ENCODE measurements at places on chromosomes 16 and 17.

DNA sequence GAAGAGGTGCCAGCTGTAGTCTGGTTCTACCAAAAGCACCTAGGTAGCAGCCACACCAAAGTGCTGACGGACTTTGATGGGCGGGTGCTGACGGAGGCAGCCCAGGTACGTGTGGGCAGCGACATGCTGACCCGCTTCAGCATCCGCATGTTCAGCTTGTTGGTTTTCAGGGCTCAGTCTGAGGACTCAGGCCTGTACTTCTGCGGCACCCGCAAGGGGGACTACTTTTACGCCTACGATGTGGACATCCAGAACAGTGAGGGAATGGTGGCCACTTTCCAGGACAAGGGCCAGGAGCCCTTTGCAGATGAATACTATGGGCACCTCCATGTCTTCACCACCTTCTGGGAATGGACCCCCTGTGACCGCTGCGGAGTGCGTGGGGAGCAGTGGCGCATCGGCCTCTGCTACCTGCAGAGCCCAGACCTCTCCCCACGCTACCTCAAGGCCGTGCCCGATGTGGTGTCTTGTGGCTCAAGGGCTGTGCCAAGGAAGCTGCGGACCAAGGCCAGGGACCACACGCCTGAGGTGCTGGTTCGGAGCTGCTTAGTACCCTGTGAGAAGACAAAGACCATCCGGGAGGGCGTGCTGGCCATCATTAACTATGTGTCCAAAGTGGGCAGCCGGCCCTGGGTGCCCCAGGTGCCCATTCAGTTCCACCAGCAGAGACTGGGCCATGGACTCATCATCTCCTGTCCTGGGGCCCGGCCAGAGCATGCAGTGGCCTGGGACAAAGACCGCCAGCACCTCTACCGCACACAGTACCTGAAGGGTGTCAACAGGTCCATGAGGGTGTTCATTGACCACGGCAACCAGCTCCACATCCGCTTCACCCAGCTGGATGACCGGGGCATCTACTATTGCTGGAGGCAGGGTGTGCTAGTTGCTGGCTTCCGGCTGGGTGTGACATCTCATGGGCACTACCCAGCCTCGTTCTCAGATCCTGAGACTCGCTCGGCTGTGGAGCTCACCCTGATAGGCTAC is 5.0 kb upstream of the EFTUD2 start:
- no peak for DNase-seq

DNA sequence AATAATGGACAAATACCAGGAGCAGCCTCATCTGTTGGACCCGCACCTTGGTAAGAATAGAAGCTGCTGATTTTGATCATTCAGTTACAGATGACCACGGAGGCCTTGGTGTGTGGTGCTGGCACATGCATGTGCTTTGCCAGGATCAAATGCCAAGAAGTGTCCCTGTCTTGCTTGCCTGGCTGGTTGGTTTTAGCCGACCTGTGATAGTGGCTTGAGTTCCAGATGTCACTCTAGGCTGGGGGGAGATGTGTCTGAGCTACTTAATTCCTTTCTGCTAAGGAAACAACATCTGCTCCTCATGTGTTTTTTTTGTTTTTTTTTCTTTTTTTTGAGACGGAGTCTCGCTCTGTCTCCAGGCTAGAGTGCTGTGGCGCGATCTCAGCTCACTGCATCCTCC is 4.3 kb downstream of the TBCD start:
- DNase-seq: no peak

DNA sequence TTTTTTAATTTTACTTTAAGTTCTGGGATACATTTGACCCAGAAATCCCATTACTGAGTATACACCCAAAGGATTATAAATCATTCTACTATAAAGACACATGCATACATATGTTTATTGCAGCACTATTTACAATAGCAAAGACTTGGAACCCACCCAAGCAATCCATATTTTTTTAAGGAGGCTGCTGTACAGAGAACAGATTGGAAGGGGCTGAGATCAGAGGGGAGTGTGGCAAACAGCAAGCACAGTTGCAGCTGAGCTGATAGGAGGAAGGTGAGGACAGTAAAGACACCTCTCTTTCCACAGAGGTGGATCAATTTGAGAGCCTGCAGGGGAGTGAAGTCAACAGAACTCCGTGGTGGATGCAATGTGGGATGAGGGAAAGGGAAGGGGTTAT is 10.2 kb upstream of the TMEM238L start:
- no peak for DNase-seq

- DNase-seq: no peak
These were observed 81.0 kb downstream of the RPTOR start for GRCh38 chr17:80625627-80626026.

DNA sequence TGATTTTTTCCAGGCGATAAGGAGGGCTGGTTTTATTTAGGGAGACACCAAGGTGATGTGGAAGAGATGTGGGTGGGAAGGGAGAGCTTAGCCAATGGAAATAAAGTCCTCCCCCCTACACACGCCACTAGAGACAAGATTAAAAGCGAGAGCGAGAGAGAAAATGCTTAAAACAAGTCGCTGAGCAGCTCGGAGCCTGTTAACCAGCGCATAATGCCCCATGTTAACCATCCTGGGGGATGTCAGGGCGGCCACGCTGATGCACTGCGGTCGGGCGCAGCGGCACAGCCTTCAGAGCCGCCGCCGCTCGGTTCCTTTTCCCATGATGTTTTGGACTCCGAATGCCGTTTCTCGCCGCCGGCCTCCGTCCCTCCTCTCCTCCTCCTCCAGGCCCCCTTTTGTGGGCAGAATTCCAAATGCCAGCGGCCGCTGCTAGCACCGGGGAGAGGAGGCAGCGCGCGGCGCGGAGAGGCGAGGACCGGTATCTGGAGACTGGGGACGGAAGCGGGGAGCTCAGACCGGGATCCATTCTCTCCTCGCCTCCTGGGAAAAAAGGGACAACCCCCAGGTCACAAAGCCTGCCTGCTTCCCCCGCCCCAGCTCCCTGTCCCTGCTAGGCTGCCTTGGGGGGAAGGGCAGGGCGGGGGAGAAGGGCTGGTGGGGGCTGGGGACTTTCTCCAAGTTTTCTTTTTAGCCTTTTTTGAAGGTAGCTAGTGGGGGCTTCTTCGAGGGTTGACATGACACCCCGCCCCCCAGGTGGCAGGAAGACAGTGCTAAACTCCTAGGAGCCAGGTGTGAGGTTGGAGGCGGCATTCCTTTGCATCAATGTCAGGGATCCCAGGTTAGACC is 98.1 kb upstream of the CCL2 start:
- DNase-seq: no peak

DNA sequence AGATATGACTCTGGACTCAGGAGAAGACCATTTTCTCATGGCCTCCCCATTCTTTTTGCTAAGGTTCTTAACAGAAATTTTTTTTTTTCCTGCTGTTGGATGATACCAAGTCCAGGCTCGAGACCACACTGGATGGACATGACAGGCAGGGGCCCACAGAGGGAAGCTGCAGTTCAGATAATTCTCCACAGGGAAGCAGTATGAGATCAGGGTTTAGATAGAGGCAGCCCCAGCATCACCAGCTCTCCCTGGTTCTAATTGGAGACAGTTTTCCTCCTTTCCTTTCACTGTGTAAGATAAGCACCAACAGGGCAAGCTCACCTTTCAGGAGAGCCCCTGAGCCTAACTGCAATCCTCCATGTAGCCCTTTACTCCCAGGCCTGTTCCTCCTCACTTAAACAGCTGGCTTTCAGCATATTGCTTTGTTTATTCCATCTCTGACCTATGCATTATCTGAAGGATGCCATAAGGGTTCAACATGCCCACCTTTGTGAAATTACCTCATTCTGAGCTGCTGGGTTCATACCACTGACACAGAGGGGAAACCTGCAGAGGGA is 108.1 kb downstream of the SNX11 start:
- DNase-seq: no peak

GRCh38 chr17:38556239-38556638 is 49.5 kb downstream of the SRCIN1 start:
- no peak for DNase-seq

GRCh38 chr16:15592324-15592723 is 50.6 kb downstream of the MARF1 start:
- no peak for DNase-seq

DNA sequence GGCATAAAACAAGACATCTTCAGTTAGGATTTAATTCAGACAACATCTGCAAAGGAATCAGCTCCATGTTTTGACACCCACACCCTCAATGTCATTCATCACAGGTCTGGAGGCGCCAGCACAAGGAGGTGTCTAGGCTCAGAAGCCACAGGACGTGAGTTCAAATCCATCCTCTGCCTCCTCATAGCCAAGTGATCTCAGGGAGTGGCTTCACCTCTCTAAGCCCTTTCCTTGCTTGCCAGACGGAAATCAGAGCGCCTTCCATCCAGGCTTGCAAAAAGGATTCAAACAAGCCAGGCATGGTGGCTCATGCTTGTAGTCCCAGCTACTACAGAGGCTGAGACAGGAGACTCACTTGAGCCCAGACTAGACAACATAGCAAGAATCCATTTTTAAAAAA is 84.6 kb downstream of the GSG1L start:
- DNase-seq: no peak

DNA sequence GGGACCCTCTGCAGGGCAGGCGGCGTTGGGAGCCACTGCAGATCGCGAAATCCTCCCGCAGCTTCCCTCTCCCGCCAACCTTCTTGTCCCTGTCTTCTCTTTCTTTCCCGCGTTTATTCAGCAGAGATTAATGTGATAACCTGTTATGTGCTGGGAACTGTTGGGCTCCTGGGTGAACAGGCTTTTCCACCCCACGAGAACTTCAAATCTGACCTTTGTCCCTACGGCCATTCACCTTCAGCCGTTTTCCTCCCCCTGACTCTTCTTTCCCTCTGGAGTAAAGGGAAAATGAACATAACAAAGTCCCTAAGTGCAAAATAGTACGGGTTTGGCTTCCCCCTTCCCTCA is 15.2 kb upstream of the KPNA2 start:
- no peak for DNase-seq

DNA sequence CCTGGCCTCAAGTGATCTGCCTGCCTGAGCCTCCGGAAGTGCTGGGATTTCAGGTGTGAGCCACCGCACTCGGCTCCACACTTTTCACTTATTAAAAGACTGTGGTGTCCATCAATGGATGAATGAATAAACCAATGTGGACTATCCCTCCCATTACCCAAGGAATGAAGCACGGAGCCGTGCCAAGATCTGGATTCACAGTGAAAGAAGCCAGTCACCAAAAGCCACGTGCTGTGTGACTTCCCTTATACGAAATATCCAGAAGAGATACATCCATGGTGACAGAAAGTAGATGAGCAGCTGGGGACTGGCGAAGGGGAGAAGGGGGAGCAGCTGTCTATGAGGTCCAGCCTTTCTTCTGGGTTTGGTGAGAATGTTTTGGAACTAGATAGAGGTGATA is 48.2 kb upstream of the STH start:
- no peak for DNase-seq

DNA sequence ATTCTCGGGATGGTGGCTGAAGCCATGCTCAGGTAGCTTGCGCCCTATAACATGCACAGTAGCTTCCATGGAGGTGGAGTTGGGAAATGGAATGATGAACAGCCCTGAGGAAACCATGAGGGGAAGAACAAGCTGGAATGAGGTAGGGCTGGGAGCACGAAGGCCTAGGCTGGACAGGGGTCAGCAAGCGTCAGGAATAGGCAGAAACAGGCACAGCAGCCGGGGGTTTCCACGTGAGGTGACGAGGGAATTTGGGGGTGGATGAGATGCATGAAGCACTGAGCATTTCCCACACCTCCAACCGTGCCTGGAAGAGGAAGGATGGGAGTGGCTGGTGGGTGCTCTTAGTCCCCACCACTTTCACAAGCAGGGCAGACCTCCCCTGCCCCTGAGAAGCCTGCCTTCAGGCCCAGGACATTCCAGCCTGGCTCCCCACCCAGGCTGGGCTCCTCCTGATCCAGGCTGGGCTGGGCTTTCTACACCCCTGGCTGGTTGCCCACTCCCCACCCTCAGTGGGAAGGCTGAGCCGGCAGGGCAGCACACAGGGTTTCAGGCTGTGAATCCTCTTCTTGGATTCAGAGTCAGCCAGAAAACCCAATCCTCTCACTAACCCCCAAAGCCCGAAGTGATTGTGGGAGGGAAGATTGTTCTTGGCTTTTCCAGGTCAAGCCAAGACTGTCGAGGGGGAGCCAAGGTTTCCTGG is 21.9 kb downstream of the PLEKHG4 start:
- no peak for DNase-seq

GRCh38 chr17:79623786-79624717 is 13.2 kb upstream of the RBFOX3 start:
- DNase-seq: no peak

- no peak for DNase-seq
These were observed 15.4 kb downstream of the CLUH start for GRCh38 chr17:2695961-2696760.

DNA sequence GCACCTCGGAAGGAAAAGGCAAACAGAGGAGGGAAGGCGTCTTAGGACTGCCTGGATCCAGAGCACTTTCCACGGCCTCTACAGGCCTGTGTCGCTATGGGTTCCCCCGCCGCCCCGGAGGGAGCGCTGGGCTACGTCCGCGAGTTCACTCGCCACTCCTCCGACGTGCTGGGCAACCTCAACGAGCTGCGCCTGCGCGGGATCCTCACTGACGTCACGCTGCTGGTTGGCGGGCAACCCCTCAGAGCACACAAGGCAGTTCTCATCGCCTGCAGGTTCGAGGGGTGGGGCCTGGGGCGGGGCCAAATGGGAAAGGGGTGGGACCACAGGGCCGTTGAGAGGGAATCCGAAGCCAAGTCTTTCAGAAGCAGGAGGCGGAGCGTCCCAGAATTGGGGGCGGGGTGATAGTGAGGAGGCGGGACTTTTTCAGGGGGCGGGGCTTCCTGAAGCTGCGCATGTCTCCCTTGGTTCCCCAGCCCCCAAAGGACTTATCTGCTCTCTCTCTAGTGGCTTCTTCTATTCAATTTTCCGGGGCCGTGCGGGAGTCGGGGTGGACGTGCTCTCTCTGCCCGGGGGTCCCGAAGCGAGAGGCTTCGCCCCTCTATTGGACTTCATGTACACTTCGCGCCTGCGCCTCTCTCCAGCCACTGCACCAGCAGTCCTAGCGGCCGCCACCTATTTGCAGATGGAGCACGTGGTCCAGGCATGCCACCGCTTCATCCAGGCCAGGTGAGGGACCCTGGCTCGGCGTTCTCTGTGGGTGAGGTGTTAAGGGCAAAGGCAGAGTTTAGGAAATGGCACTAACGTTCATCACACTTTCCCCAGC is 939 bp downstream of the BCL6B start:
- DNase-seq: peak; percentile 83

DNA sequence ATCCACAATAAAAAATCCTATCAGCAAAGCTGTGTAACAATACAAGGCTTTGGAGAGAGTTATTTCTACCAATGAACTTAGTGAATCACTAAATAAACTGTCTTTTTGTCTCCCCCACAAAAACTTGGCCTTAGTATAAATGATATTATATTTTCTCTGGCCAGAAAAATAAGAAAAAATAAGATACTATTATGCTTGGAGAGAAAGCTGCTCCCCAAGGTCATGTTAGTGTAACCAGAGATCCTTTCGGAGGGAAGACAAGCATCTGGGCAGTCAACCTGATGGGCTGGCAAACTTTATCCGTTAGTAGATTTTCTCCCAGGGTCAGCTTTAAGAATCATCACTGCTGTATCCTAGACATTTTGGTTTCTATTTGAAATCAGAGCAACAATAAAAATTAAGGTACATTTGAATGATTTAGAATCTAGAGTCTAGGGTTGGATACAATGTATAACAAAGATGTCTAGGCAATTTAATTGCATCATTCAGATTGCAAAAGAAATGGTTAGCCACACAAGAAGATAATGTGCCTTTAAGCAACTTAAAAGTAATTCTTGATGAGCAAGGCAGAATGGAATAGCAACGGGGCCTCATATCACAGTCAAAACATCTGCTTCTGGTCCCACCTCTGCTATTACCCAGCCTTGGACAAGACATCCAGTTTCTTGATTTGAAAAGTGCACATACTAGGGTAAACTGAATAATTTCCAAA is 280.4 kb downstream of the SLC39A11 start:
- DNase-seq: no peak

Data from stimulated activated CD8-positive, alpha-beta memory T cell treated with anti-CD3 and anti-CD28 coated beads, Interleukin-15, amount 100 ng/mL, for 1 hour (primary cell).